ENCODE measurements at places on chromosomes 5 and 9. TPM values are rescaled to one million over a fixed set of nuclear protein-coding genes. Genes with fewer than 3 reads are reported as not detected.

DNA sequence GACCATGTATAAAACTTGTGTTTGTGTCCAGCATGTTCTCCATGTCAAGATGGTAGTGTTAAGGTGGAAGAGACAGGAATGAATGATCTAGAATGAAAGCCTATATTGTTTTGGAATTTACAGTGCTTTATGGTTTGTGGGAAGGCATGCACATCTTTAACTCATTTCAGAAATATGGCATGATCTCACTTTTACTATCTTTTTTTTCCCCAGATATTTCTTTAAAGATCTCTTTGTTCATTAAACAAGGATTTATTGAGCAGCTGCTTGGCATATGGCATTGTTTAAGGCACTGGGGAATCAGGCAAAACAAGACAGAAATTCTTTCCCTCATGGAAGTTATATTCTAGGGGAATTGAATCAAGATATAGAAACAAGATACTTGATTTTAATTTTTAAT, 51.7 kb downstream of the SLC12A2 start:
- no peak for DNase-seq

DNA sequence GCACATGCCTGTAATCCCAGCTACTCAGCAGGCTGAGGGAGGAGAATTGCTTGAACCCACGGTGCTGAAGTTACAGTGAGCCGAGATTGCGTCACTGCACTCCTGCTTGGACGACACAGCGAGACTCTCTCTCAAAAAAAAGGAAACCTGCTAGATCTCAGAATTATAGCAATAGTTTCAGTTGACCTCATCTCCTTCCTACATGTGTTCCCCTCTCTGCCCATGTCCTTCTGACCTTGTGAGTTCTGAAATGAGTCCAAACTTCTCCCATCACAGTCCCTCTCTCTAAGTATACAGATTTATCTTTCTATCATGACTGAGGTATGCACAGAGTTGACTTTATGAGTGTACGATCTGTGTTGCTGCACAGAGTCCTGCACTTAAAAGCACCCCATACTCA, 44.6 kb upstream of the SHOC1 start:
- DNase-seq, result no peak

DNA sequence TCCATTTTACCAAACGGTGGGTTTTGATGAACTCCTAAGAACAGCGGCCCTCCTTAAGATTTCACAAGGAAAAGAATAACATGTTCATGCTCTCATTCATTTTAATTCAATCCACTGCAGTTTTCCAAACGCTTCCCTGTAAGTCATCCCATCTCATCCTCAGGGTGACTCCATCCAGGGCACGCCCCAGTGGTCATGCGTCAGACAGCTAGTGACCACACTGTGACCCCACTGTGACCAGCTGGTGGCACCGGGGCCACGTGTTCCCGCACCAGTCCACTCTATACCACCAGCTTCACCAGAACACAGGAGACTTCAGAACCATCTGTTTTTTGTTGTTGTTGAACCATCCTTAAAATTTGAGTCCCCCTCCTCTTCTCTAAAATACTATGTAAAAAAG, 14.3 kb downstream of the ATPSCKMT start:
- no peak for DNase-seq

DNA sequence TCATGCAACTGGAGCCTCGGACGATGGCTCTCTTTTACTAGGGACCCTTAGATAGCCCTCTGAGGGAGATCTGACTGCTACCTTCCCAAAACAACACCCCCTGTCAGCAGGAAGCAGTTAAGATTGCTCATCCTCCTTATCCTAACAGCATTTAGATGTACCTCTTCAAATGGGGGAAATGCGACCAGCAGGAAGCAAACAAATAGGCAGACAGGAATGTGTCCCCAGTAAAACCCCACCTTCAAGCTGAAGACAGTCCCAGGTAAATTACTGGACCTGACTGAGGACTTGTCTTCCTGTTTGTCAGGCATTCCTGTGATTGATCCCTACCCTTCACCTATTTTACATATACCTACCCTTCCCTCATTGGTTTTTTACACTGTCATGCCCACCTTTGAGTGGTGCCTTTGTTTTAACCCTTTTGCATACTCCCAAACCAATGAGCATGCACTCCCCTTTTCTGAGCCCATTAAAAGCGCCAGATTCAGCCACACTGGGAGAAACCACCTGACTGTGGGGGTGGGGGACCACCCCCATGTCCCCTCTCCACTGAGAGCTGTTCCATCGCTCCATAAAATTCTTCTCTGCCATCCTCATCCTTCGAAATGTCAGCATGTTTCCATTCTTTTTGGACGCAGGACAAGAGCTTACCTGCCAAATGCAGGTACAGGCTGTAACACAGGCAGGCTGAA, 954.0 kb upstream of the CDH6 start:
- DNase-seq, result no peak

DNA sequence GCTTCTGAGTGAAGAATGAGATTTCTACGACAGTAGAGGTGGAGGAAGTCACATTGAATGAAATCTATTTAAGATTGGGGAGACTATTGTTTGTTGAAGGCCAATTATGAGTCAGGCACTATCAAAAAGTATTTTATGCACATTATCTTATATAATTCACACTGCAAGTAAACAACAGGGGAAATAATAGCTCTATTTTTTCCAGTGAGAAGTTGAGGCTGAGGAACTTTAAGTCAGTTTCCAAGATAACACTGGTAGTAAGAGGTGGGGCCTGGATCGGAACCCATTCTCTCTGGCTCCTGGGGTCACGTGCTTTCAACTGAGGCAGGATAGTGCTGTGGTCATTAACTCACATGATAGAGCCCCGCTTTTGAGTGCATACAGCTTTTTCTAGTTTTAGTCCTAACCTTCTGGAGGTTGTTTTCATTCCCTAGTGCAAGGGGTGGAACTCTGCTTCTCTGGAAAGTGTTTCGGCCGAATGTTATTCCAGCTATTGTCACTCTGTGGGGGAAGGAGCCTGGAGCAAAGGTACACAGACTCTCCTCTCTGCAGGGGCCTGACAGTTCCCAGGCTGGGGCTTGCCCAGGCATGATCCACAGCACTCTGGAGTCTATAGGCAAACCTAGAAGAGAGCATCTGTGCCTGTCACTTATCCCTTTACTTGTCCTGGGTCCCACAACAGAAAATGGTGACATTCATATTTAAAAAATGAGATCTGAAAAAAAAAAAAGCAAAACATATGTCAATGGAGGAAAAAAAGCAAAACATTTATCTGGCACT, 352.4 kb upstream of the ACTBL2 start:
- no peak for DNase-seq

The CDC14B gene
- 0.45 TPM for total RNA-seq

The SUSD3 gene
- 0.67 TPM for total RNA-seq
